ENCODE measurements at places on chromosomes 3 and 15. TPM values are rescaled to one million over a fixed set of nuclear protein-coding genes. Genes with fewer than 3 reads are reported as not detected.

MAGEF1 gene
- 16.0 TPM for total RNA-seq

CAV3 gene
- not detected for total RNA-seq

SLC12A8 gene
- total RNA-seq = 1.4 TPM

DNA sequence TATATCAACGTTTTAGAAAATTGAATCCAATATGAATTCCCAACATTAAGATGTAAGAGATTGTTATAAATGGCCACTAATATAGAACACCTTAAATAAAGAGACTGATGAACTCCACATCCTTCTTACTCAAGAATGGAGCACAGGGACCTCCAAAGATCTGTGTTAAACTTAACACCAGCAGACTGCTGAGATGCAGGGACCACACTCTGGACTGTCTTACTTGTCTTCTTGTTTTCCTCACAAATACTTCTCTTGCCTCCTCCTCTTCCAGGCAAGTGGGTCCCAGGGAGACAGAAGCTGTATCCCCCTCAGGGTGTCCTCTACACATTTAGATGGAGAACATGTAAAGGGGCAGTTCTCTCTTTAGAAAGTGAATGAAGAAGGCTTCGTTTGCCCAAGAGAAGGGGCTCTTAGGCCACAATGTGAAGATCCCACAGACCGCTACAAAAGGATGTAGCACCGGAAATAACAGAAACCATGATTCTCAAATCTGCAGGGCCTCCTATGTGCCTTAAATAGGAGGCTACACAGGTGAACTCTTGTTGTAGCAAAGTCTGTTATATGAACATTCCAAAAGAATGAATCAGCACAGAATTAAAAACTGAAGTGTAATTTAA lies 52.2 kb downstream of the SATB1 start:
- peak; percentile 20 for DNase-seq

- no peak for DNase-seq
These were observed 44.9 kb upstream of the RAB6B start for GRCh38 chr3:133940536-133940935.

DNA sequence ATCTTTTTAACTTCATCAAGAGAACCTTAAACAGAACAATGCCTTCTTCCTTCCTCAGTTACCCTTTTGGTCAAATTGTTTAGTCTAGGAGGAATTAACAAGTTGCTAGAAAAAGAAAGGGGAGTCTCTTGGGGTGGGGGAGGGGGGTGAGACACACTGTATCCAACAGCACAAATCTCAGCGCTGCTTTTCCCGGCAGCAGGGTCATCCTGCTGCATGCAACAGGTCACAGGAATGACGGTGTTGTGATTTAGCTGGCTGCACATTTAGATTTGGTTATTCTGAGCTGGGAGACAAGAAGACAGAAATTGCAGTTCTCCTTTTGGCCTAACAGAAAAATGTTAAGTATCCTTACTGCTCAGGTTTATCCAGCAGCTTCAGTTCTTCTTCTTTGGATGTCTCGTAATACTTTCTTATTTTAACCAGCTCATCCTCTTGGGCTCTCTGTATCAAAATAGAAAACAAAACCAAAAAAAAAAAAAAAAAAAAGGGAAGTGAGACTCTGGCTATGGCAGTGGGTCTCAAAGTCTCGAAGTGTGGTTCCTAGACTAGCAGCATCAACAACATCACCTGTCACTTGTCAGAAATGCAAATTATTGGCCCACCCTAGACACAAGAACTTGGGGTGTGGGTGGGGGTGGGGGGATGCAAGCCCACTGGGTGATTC lies 190.5 kb downstream of the GREM1 start:
- no peak for DNase-seq

GRCh38 chr15:69997813-69998212 lies 99.9 kb downstream of the TLE3 start:
- no peak for DNase-seq

- no peak for DNase-seq
These were observed 390.0 kb upstream of the NR2F2 start for GRCh38 chr15:95940431-95940985.

- no peak for DNase-seq
These were observed 41.9 kb downstream of the EMC4 start for GRCh38 chr15:34266751-34267150.

DNA sequence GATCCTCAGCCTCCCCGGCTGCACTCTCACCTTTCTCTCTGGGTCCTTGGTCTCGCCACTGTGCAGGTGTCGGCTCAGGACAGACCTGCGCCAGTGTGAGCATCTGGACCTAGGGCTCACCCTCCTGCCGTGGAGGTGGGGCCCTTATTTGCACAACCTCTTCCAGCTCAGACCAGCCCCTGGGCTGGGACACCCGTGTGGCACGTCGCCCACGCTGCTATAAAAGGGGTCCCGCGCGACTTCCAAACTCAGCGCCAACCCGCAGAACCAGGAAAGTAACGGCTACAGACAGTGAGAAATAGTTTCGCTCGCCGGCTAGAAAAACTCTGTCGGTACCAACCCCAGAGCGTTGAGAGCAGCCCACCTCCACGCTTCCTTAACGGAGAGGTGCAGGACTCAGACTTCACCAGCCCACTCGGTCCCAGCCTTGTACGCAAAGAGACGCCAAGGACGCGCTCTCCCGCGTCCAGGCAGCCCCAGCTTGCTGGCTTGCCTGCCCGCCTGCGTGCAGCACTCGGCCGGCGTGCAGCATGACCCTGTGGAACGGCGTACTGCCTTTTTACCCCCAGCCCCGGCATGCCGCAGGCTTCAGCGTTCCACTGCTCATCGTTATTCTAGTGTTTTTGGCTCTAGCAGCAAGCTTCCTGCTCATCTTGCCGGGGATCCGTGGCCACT lies at the start of the genes DUOX2 and DUOXA2:
Gene DUOX2, minus strand, starts transcription at position 97 of the 675 bp plus-strand sequence. CDS start 761 bp downstream, outside the sequence.
Gene DUOXA2, plus strand, starts transcription at position 251 of the 675 bp plus-strand sequence. Its CDS starts 280 bp downstream, at position 531.
- DNase-seq = no peak

GRCh38 chr15:99702895-99703602 lies 30.2 kb downstream of the LYSMD4 start:
- DNase-seq = no peak

GRCh38 chr3:134348524-134348923 lies 25.7 kb downstream of the AMOTL2 start:
- no peak for DNase-seq

GRCh38 chr3:42708611-42709151 lies 6.1 kb upstream of the HHATL start:
- DNase-seq = no peak

DNA sequence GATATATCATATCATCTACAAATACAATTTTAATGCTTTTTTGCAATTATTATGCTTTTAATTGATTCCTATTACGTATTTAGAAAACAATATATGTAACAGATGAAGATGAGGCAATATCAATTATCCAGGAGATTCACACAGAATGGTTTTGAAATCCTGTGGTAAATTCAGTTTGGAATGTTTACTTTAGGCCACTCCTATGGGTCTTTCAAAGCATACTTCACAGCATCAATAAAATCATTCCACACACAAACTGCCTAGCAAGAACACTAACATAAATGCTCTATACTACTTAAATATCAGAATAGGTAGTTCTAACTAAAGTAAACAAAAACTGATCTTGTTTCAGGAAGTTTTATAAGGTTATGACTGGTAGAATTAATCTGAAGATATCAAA lies 90.5 kb downstream of the FAM227B start:
- no peak for DNase-seq

All from activated T-helper 2 cell treated with anti-CD3 and anti-CD28 coated beads, Interferon-gamma antibody, Interleukin-2, Interleukin-4, amounts not matched to agents 10 μg/mL and 5 μg/mL and 100 μg/mL, durations not matched to agents 14 hours and 24 hours and 36 hours (primary cell).